ENCODE measurements at places on chromosomes 12 and 14.

GRCh38 chr12:21353487-21353886 is 18.8 kb upstream of the SLCO1A2 start:
- no peak for DNase-seq

DNA sequence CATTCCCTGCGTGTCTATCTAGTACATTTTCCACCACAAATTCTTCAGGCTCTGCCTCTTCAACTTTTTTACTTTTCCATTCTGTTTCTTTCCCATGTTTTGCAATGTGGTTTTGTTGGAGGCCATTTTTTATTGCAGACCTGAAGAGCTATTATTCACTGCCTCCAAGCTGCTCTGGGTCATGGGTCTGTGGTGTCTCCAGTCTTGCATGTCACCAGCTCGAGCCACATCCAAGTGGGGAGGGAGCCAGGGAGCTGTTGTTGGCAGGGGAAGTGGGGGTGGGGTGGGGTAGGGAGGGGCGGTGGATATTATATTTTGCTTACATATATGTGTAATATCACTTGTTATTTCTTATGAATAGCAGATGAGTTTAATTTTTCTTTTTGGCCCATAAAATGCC is 69.1 kb downstream of the VEZT start:
- no peak for DNase-seq

DNA sequence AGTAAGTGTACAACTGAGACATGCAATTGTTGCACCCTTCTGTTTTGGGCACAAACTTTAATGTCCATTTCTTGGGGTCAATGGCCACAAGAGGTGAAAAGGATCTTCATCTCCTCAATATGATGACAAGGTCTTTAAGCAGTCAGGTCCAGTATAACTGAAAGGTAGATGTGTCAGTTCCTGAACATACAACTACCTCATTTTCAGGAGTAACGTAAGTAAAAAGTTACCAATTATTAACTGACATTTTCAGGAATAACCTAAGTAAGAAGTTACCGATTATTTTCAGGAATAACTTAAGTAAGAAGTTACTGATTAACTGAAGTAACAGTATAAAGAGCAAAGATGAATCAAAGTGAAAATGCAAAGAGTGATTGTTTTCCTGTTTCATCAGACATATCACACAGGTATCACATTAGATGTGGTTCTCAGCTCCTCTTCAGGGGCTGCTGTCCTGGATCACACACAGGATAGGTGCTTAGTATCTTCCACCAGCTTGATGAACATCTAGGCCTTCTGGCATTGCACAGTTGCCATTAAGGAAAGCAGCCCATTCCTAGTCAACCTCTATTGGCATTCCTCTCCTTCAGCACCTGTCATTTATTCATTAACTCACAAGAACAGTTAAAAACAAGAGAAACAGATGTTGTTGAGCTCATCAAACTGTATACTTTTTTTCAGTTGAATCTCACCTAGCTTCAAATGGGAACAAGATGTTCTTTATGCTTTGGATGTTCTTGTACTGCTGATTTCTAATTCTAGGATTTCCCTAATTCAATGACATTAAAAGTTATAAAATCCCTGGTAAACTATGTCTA is 200.0 kb downstream of the FOXG1 start:
- DNase-seq = no peak

GRCh38 chr12:106897082-106897481 is 58.6 kb upstream of the TMEM263 start:
- DNase-seq = peak; percentile 14

DNA sequence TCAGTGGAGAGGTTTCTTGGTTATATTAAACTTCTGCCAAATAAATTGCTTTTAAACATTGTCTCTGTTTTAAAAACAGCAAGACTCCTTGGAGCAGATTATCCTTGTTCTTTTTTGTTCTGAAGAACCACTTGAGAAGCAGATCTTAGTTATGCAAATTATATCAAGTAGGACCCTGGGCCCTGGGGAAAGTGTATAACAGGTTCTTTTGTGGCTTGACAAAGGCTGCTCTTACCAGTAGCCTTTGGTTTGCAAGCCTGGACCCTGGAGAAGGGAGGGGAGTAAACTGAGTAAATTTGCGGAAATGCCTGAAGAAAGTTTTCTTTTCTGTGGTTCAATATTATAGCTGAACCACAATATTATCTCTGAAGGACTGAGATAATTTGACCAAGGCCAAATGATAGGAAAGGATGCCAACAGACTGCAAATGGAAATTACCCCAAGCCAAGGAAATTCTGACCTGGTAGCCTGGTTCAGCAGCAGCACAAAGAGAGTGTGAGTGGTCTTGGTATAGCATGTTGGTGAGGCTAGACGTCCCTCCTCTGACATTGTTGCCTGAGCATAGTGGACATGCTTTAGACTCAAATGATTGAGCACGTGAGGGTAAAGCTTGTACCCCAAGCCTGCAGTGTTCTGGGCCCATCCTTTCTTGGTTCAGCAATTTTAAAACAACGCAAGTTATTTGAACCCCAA is 30.4 kb upstream of the SIX1 start:
- no peak for DNase-seq

DNA sequence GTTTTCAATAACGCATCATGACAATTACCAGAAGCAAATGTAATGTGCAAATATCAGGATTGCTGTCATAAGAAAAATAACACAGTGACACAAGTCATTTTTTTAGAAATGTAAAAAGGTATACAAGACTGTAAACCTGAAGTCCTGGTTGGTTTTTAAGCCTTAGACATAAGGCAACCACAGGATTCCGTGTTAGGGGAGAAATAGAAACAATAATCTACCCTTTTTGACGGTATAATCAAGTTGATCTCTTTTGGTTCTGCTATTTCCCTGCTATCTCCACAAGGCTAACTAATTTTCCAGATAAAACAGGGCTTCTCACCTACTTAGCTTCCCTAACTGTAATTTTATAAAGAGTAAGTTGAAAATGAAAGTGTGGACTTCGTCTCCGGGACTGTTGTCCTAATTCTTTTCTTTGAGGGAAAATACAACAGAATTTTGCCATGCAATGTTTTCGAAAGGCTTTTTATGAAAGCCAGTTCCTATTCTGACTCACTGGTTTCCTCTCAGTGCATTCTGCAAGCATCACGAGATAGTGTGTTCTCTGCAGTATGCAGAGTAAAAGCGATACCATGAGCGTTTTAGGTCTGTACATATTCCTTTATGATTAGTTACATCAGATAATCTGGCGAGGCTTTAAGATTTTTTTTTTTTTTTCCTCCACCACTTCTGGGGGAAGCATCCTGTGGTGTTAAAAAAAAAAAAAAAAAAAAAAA is 10.6 kb downstream of the MYO1H start:
- no peak for DNase-seq

DNA sequence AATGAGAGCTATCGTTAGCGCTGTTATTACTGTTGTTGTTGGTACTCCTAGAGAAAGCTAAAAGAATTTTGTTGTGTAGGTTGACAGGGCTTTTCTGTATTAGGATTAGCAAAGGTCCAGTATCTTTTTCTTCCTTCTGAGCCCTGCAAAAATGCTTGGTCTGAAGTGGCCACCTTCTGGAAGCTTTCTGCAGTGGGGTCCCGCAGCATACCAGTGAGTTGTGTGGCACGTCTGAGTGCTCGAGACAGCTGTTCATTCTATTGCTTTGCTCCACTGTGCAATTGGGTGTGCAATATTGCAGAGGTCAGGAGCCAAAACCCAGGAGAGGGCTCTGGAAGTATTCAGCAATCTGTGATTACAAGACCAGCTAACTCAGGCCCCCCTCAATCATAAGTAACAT is 57.1 kb downstream of the CCDC60 start:
- DNase-seq = no peak

DNA sequence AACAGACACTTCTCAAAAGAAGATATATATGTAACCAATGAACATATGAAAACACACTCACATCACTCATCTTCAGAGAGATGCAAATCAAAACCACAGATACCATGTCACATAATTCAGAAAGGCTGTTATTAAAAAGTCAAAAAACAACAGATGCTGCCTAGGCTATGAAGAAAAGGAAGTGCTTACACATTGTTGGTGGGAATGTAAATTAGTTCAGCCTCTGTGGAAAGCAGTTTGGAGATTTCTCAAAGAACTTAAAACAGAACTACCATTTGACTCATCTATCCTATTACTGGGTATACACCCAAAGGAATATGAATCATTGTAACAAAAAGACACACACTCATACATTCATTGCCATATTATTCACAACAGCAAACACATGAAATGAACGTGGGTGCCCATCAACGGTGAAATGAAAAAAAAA is 35.1 kb downstream of the EIF2S3B start:
- DNase-seq = no peak

DNA sequence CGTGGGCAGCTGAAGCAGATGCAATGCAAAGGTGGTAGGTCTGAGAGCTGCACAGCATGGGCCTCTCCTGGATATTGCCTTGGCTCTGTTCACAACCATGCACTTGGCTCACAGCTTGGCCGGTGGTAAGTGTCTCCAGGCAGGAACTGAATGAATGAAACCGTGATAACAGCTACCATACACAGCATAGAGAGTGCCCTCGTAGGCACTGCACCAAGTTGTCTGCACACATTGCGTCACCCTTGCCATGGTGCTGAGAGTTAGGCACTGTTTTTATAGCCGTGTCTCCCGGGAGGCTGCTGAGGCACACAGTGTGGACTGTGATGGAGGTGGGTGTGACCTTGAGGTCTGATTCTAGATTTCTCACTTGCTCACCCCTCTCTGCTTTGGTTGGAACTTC is 157.6 kb upstream of the VASH1 start:
- DNase-seq = no peak

DNA sequence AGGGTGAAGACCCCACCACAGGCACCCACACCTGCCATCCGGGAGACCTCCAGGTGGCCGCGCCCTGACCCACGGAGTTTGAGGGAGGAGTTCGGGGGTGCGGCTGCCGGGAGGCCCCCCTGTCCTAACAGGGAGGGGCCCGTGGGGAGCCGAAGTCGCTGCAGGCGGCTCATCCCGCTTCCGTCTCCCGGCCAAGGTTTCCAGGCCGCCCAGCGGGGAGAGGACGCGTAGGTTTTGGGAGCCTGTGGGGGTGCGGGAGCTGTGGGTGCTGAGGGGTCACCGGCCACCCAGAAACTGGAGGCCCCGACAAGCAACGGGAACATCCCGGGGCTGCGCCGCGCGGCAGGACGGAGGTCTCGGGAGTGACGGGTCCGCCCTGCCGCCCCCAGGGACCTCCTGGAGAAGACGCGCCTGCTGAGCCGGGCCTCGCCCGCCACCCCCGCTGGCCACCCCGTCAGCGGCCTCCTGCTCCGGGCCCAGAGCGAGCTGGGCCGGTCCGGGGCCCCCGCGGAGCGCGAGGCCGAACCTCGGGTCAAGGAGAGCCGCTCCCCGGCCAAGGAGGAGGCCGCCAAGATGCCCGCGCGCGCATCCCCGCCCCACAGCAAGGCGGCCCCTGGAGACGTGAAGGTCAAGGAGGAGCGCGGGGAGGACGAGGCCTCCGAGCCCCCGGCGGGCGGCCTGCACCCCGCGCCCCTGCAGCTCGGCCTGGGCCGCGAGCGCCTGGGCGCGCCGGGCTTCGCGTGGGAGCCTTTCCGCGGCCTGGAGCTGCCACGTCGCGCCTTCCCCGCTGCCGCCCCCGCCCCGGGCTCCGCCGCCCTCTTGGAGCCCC is 27.6 kb downstream of the LRCOL1 start:
- DNase-seq = no peak

- DNase-seq = peak; percentile 61
Observed at GRCh38 chr12:116604178-116604895, 45.2 kb downstream of the MAP1LC3B2 start.

- no peak for DNase-seq
Observed at GRCh38 chr12:44863867-44864266, 12.2 kb downstream of the NELL2 start.

Measured in NCI-H187 (cell line).